Prostate gland (tissue), 2 donors: ENCODE measurements at places on chromosomes 16 and 17.

GRCh38 chr17:38428112-38428642 lies at the start of gene ARHGAP23:
Gene ARHGAP23, plus strand, starts transcription at chr17:38428464. Its CDS starts 22 bp downstream, at chr17:38428486.
- DNase-seq, result peak; percentile 21

- no peak for DNase-seq
Measured at GRCh38 chr17:64767269-64767997, 105.3 kb upstream of the SMURF2 start.

- DNase-seq, result no peak
Measured at GRCh38 chr17:76395980-76396379, 11.6 kb downstream of the SPHK1 start.

DNA sequence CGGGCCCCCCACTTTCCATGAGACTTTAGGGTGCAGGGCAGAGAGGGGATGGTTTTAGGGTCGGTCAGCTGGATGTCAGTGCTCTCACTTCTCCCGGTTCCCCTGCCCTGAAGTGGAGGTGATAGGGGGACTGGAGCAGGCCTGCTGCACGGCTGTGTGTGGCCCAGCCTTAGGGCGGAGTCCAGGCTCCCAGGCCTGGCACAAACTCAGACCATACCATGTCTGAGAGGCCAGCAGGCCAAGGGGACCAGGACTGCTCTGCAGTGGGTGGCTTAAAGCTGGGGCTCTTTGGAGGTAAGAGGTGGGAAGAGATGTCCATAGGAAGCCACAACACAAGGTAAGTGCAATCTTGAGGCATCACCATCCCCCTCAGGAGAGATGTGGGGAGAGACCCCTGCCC lies 8.3 kb downstream of the TFAP4 start:
- no peak for DNase-seq

- peak; percentile 11 for DNase-seq
Measured at GRCh38 chr16:25143928-25144327, 32.4 kb downstream of the LCMT1 start.

- DNase-seq, result no peak
Measured at GRCh38 chr16:5062051-5062450, 3.7 kb downstream of the C16orf89 start.

DNA sequence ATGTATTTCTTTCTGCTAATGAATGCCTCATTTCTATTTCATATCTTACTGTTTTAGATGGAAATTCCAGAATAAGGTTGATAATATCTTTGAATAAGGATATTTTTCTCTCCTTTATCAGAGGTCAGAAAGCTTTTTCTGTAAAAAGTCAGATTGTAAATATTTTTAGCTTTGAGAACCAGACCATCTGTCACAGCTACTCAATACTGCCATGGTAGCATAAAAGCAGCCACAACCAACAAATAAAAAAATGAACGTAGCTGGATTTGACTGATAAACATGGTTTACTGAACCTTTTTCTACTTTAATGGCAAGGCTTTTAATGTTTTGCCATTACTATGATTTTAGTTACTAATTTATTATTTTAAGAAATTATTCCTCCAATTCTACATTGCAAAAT lies 217.4 kb upstream of the COX10 start:
- DNase-seq, result no peak

- DNase-seq, result no peak
Measured at GRCh38 chr16:21626659-21627277, 25.6 kb downstream of the IGSF6 start.

DNA sequence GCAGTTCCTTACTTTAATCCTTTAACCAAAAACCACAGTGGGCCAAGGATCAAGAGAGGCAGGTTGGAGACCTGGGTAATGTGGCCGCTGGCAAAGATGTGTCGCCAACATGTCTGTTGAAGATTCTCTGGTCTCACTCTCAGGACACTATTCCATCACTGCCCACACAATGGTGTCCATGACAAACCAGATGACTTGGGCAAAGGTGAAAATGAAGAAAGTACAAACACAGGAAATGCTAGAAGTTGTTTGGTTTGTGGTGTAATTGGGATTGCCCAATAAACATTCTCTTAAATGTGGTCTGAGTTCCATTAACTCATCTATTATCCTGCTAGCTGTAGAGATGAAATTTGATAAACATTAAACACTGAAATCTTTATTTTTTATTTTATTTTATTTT lies 43.3 kb downstream of the SALL1 start:
- DNase-seq, result no peak

DNA sequence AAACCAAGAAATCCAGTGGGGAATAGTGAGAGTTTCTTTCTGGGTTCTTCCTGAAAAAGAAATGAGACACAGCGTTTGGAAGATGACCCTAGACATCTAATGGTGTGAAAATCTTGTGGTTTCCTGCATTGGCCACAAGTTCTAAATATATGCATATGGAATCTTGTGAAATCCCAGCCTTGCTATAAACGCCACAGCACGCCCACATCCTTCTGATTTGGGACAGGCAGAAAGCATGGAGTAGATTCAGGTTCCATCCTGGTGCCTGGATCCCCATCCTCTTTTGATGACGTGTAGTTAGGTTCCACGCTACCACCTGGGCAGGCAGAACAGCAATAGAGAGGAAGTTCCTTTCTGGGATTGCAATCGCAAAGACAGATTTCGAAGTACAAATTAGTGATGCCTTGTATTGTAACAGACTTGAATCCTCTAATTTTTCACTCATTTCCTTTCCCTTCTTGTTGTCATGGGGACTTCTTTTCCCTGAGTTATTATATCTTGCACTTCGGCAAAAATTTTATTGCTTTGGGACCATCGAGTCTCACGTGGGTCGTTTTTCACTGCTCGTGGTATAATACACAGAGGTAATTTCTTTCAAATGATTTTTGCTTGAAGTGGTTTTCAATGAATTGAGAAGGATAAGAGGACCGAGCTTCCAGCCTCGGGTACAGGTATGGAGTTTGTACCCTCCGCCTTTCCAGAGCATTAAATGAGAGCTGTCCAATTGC lies 37.6 kb downstream of the HS3ST4 start:
- no peak for DNase-seq

DNA sequence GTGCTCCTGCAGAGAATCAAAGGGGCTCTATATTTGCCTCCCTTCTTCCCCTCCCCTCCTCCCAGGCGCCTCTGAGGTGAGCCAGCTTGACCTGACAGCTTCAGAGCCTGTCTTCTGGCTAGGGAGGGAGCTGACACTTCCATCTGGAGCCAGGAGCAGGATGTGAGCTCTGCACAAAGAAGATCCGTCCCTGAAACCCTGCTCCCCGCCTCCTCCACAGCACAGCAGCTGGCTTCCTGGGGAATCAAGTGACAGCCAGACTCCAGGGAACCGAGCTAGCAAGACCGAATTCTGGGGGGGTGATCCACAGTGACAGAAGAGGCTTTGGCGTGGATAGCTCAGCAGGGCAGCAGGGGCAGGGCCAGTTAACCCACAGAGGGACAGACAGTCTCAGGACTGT lies 37.2 kb downstream of the CCDC182 start:
- DNase-seq, result no peak

- DNase-seq, result no peak
Measured at GRCh38 chr17:76219670-76220383, 20.5 kb downstream of the RNF157 start.

DNA sequence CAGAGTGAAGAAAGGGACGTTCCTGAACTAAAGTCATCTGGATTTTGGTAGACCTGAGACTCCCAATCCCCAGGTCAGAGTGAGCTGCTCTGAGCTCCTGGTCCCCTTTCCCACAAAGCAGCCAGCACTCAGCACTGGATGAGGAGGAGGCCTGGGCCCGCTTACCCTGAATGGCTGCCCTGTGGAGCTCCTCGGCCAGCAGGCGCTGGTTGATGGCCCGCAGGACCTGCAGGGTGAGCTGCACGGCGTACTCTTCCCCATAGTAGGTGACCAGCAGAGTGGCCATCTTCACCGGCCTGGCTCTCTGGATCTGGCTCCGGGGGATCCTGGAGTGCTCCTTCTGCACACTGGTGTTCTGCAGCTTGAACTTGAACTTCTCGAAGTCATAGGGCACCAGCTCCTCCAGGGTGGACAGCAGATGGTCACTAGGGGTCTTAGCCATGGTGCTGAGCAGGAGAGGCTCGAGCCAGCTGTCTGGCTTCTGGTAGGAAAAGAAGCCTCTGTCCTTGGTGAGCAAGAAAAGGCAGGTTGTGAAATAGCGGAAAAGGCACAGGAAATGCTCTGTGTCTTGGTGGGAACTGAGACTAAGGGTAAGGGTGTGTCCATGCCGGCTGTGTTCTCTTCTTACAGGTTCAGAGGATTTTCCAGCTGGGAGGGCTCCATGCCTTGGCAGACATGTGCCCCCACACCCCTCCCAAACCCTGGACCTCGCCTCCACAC lies at the start of gene MEFV:
Gene MEFV, minus strand, starts transcription at position 488 of the 720 bp plus-strand sequence. Its CDS starts 46 bp downstream, at position 442.
- no peak for DNase-seq

DNA sequence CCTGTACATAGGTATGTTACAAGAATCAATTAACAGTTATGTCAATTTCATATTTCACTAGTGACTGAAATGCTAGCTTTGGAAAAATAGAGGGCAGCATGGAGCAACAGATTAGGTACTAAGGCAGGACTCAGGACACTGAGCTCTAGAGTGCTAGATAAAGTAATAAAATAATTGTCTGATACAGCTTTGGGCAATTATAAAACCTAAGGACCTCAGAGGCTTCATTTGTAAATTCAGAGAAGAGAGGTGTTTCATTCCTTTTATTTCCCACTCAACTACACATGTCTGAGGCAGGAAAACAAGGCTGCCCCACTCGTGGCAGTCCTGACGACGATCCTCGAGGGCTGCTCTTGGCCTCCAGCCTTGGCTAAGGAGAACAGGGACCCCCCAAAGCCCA lies 81.5 kb downstream of the CA4 start:
- no peak for DNase-seq

DNA sequence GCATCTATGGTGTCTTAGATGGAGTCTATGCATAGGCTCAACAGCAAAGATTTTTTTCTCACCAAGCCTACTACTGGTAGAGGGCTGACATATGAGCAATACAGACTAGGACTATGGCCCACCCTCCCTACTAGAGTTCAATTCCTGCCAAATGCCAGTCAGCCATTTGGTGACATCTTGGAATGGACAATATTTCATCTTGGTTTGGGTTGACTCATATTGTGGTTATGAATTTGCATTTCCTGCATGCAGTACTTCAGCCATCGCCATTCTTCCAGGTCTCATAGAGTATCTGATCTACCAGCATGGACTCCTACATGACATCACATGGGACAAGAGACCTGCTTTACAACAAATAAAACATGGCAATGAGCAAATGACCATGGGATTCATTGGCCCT lies 778.1 kb upstream of the SOX9 start:
- no peak for DNase-seq

DNA sequence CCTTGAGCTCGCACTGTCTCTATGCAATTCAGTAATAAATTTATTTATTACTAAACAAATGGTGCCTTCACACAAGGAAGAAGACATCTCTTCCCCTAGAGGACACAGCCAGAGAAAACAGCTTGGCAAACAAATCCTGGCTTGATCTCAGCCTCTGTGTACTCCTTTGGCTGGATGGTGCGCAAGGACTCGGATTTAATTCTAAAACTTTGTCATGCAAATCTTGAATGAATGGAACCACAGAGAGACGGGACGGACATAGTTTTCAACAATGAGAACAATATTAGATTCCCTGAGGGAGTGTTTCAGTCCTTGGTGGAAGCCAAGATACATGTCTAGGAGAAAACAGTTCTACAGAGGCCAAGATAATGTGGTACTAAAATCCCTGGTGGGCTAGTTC lies 349.5 kb downstream of the NPIPA8 start:
- no peak for DNase-seq

DNA sequence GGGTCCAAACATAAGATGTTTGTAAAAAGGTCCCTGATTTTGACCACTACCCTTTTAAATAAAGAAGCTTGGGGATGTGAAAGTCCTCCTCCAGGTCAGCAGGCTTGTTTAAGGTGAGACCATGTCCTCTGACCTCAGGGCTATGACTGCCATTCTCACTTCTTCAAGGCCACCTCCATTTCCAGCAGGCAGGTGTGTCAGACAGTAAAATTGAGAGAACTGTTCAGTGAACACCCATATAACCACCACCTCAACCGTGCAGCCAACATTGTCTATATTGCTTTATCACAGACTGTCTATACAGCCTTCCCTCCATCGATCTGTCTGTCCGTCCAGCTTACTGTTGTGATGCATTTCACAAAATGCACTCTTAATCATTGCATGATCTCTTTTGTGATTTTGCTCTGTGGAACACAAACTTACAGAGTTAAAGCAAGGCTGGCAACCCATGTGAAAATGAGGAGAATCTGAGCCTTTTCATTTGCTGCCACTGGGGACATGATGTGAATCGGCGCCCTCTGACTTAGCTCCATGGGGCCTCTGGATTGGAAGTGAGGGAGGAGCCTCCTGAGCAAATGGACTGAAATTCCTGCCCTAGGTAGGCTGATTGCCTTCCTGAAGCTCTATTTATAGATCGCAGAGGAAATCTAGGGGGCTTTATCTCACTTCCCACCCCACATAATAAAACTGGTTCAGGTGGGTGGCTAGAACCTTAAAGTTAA lies 53.8 kb downstream of the ZNRF1 start:
- DNase-seq, result no peak

GRCh38 chr17:44350733-44351226 lies 5.7 kb downstream of the GRN start:
- DNase-seq, result peak; percentile 41

GRCh38 chr16:85248342-85248741 lies 136.1 kb upstream of the CIBAR2 start:
- no peak for DNase-seq

GRCh38 chr17:81535480-81536298 lies 7.5 kb downstream of the FSCN2 start:
- no peak for DNase-seq

GRCh38 chr16:50902457-50902856 lies 160.6 kb downstream of the CYLD start:
- no peak for DNase-seq

DNA sequence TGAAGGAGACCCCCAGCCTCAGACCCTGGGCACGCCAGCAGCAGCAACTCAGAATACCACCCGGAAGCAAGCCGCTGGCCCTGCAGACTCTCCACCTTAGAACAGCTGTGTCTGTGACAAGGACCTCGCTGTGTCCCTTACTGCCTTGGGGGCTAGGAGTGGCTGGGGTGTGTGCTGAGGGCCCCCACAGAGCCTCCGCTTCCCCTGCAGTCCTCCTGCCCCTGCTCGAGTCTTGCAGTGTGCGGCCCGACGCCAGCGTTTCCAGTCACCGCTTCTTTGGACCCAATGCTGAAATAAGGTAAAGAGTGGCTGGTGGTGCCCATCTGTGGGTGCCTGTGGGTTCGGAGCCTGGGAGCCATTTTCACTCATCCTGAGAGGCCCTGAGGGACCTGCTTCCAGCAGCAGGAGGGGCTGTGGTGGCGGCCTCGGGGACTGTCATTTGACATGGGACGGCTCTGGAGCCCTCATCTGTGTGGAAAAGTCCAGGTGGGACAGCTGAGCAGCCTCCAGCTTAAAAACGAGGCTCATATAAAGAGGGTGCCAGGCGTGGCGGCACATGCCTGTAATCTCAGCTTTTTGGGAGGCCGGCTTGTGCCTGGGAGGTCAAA lies 14.7 kb upstream of the MC1R start:
- DNase-seq, result no peak
